Osteoblast (primary cell): ENCODE measurements at places on chromosomes 3 and 15. TPM values are rescaled to one million over a fixed set of nuclear protein-coding genes. Genes with fewer than 3 reads are reported as not detected.

The ACKR4 gene
- total RNA-seq, result 0.72 TPM in 1 of 2 replicates, not detected in the other

- no peak for DNase-seq
Measured at GRCh38 chr3:134542287-134542958, 56.6 kb downstream of the CEP63 start.

DNA sequence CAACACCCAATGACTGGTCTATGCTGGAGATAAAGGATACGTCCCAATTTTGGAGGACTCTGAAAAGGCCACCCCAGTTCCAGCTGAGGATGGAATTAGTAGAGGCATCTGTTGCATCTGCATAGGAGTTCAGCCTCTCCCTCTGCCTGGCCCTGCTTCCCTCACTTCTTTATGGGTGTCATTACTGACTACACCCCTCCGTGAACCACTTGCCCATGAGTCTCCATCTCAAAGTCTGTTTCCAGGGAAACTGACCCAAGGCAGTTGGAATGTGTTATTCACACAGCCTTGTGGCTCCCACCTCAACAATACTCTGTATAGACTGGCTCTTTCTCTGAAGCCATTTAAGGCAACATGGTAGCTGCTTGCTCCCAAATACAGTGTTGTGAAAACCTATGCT lies 21.4 kb upstream of the PCOLCE2 start:
- peak; percentile 56 for DNase-seq

GRCh38 chr3:84984429-84984828 lies 25.6 kb downstream of the CADM2 start:
- no peak for DNase-seq

DNA sequence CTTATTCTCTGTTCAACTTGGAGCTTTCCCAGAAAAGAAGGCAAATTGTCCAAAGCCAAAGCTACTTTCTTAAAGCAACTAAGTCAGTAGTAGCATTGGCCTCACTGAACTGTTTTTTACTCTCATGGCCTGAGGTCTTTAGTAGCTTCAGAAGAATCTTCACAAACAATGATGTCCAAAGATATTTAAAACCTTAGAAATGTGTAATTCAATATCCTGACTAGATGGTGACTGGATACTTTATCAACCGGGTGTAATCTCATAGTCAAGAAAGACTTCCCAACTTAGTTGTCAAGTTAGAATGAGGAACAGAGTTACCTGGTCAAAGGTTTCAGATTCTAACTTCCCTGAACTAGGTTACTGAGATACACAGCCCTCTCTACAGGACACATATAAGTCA lies 226.3 kb upstream of the ARHGEF26 start:
- no peak for DNase-seq

GRCh38 chr3:14236902-14237301 lies 58.3 kb downstream of the LSM3 start:
- DNase-seq, result no peak
